LHCN-M2 (cell line): ENCODE measurements at places on chromosomes 7 and 10.
A peak's percentile ranks its signal among the peaks of the same experiment; 100 is the strongest.

- no peak for DNase-seq
These were observed 16.3 kb upstream of the HNRNPH3 start for GRCh38 chr10:68315582-68315981.

DNA sequence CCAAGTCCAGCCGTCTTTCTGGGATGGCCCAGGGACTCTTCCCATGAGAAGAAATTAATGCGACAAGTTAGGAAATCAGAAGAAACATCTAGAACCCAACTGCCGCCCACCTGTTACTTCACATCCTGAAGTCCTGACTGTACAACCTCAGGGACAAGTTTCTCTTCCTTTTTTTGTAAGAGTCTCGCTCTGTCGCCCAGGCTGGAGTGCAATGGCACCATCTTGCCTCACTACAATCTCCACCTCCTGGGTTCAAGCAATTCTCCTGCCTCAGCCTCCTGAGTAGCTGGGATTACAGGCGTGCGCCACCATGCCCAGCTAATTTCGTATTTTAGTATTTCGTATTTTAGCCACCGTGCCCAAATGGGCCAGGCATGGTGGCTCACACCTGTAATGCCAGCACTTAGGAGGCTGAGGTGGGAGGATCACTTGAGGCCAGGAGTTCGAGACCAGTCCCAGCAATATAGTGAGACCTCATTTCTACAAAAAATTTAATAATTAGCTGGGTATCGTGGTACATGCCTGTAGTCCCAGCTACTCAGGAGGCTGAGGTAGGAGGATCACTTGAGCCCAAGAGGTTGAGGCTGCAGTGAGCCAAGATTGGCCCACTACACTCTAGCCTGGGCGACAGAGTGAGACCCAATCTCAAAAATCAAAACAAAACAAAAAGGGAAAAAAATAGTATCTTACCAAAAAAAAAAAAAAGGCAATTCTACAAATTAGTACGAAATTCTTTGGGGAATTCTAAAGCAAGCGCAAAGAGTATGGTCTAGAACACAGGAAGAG lies 20.8 kb downstream of the LAT2 start:
- DNase-seq, result no peak

DNA sequence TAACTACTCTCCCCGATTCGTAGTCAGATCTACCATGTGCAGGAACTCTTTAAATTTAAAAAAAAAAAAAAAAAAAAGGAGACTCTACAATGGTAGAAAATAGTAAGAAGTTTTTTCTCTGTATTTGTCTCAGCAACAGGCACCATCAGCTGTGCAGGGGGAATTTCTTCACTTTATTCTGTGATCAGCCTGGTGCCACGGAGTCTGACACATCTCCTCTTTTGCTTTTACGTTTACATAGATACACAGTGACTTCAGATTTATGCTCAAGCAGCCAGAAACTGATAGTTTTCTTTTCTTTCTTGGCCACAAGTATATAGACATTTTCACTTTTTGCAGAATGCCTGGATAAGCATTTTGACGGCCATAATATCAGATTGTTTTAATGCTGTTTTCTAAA lies 190.6 kb upstream of the AKR1E2 start:
- DNase-seq, result no peak

DNA sequence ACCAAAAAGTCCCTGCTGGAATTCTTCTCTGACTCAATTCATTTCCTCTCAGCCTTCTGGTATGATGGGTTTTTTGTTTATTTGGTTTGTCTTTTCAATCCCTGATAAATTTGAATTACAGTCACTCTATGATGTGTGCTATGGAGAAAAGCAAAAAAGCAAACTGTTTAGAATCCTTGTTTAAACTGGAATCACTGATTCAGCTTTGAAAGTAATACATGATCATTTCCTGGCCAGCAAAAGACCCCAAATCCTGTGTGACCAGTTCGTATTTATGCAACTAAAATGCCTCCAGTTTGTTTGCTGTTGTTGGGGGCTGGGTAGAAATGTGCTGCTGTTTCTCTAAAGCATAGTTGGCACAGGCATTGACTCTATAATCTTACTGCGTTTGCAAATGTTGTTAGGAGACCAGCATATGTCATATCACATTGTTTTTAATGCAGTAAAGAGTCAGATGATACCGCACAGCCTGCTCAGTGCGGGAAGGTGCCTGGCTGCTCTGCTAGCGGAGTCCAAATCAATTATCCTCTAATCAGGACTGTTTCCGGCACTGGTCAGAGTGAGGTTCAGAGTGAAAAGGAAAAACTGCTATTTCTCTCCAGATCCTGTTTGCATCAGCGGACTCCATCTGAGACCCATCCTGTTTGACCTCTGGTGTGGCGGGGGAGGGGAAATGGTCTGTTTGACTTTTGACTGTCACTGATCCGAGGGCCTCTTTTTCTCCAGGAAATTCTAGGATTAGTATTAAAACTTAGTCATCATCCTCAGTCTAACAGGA lies 40.6 kb upstream of the ADD3 start:
- DNase-seq, result peak; percentile 36

- DNase-seq, result no peak
These were observed 225.4 kb upstream of the ZWINT start for GRCh38 chr10:56586461-56586891.
